Amygdala (tissue), 56 donors: ENCODE measurements at places on chromosomes 3 and 15.

DNA sequence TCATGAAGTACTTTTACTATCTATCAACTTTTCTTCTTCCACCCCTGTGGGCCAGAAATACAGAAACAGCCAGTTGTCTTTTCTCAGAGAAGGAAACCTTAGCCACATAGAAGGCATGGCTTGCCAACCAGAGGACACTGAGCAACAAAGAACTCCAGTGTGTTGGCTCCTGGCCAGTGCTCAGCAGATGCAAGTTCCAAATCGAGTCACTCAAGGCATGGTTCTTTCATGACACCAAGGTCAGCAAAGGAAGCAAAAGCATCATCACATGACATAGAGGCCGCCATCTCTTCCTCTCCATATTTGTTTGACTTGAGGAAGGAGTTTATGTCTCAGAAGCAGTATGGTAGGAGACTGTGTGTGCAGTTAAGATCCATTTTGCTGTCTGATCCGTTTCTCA is 92.2 kb downstream of the MYLK start:
- no peak for DNase-seq

DNA sequence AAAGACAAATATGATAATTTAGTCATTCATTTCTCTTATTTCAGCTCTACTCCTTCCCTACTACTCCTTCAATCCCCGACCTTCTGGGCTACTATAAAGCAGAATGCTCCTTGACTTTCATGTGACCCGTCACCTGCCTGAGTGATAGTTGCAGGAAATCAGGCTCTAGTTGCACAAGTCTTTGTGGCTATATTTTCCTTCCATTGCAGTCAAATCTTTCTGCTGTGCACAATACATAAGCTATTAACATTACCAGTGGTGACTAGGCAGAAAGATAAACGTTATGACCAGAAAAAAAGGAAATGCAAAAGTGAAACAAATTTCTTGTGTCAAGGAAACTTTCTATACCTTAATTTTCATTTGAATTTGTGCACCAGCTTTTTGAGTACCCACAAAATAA is 2.3 kb downstream of the SUCNR1 start:
- DNase-seq: no peak

- DNase-seq: no peak
These were observed 49.1 kb downstream of the TRANK1 start for GRCh38 chr3:36895496-36896409.

GRCh38 chr15:58742819-58743502 is 6.5 kb downstream of the ADAM10 start:
- no peak for DNase-seq

DNA sequence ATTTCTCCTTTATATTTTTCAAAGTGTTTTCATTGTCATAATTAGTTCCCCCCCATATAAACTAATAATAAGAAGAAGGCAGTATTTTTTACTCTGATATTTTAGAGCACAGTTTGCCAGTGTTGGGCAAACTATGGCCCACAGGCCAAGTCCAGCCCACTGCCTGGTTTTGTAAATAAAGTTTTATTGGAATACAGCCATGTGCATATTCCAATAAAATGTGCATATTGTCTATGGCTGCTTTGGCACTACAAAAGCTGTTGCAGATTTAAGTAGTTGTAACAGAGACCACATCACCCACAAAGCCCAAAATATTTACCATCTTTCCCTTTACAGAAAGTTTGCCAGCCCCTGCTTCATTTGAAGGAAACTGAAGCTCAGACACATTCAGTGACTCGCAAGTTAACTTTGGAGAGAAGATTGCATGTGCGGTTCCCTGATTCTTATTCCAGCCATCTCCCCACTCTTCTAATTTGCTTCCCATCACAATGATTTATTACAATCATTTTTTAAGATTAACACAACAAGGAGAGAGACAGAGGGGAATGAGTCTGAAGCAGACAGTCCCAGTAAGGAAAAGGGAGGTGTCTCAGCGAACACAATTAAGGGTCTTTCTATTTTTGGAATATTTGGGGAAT is 48.9 kb downstream of the RFTN1 start:
- no peak for DNase-seq

DNA sequence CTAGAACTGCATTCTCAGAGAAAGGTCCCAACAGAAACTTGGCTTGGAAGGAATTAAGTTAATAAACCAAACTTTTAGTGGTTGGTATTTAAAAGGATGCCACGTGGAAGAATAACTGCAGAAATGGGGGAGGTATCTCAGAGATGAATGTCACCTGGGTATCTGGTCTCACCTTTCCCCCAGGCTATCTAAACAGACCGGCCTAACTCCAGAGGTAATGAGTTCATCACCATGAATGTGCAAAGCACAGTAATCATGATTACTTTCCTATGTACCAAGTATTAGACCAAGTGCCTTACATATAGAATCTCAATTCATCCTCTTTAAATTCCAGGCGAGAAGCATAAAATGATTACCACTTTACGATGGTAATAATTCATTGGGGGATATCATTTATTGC is 80.8 kb downstream of the FBN1 start:
- DNase-seq: no peak

DNA sequence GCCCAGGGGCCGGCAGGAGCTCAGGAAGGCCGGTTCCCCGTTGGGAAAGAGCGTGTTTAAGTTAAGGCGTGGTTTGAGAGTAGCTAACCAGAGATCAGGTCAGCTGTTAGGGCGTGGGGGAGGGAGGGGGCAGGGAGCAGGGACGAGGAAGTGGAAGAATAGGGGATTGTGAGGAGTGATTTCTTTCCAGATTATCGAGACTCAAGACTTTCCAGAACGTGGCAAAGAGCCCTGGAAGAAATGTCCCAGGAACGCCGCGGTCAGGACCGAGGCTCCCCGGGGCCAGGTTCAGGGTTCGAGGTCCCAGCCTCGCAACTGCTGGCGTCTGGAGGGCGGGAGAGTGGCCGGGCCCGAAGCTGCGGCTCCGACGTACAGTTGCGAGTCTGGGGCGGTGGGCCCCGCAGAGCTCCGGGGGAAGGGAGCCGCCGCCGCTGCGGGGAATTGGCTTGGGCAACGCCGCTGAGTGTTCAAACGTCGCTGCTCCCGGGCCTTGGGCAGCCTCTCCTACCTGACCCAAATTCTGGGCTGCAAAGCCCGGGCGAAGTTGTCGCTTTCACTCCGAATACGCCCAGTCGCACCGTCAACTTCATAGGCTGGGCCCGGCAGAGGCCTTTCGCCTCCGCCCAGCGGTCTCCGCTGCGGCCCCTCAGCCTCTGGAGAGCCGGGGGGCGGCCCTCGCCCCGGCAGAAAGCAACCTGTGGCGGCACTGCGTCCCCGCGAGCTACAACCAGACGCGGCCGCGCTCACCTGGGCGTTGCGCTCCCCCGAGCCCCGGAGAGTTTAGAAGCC is 9.5 kb downstream of the ISL2 start:
- no peak for DNase-seq

DNA sequence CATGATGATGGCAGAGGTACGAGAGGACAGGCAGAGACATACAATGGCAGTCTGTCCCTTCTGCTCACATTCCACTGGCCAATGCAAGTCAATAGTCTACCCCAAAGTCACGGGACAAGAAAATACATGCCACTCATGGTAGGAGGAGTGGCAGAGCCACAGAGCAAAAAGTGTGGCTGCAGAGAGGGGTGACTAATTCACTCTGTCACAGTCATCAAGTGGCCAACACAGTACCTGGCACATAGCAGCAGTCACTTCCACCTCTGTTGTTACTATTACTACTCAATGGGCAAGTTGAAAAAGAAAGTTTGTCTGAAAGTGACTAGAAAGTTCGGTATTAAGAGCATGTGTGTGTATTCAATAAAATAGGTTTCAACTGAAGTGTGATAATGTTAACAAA is 91.4 kb downstream of the SMAD3 start:
- DNase-seq: no peak

- no peak for DNase-seq
These were observed 50.4 kb downstream of the ADAM10 start for GRCh38 chr15:58698887-58699641.

DNA sequence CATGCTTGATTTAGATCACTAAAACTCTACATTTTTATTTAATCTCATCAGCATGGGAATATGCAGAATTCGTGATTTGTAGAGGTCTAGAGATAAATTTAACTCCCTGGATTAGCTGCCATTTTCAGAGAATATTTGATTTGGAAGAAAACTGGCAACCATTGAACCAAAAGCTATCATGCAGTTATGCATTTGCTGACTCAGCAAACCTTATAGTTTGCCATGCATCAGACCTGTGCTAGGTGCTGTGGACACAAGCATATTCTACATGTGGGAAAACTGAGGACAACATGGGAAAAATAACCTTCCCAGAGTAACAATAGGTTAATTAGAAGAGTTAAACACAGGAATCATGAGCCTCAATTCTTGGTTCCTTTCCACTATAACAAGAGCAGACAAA is 54.7 kb upstream of the TP63 start:
- no peak for DNase-seq

DNA sequence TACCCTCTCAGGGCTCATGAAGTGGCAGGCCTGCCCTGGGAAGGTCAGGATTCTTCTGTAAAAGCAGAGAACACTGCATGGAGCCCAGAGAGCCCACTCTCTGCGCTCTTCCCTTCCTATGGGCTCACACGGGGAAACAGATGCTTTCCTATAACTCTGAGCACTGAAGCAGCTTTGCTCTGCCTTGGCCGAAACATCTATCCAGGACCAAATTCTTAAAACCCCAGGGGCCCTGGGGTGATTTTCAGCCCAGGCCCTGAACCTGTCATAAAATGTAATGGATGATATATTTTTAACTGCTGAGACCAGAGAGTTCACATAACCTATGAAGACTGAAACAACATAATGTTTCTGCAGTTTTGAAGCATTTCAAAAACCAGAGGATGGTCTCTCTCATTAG is 249.9 kb upstream of the CTDSPL start:
- DNase-seq: no peak

- DNase-seq: no peak
These were observed 211.3 kb downstream of the KLF13 start for GRCh38 chr15:31537770-31538592.

DNA sequence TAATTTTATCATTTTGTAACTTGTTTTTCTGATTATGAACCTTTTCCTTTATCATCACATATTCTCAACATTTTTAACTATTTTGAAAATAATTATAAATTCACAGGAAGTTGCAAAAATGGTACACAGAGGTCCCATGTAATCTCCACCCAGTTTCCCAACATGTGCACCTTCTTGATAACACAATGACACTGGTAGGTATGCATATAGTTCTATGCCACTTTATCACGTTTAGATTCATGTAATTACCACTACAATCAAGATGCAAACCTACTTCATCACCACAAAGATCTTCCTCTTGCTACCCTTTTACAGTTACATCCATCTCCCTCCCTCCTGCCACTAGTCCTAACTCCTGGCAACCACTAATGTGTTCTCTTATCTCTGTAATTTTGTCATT is 413.9 kb downstream of the SHQ1 start:
- DNase-seq: no peak
